H1 (cell line): ENCODE measurements at places on chromosomes 6 and 20. TPM values are rescaled to one million over a fixed set of nuclear protein-coding genes. Genes with fewer than 3 reads are reported as not detected.

The ULBP3 gene
- polyA plus RNA-seq, result 1.8 and 1.9 TPM in 2 replicates

The SLC52A3 gene
- polyA plus RNA-seq, result 2.3 and 4.2 TPM in 2 replicates

The IDH3B gene
- 162 and 167 TPM in 2 replicates for polyA plus RNA-seq

The CTCFL gene
- polyA plus RNA-seq, result 0.30 and 0.75 TPM in 2 replicates

The BPIFA1 gene
- polyA plus RNA-seq, result not detected in 2 replicates

The CRIP3 gene
- polyA plus RNA-seq, result 34.0 and 38.7 TPM in 2 replicates

DNA sequence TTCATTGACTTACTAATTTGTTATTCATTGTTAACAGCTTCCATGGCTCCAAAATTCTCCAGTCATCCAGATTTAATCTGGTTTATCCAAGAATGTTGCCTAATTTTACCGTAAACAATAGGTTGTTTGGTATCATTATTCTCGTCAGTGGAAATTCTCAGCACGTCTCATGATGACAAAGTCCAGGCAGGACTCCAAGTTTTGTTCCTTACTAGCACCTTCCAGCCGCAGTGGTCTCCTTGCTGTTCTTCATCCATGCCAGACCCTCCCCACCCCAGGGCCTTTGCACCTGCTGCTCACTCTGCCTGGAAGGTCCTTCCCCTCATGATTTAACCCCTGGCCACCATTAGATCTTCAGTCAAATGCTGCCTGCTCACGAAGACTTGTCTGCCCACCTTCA lies 48.1 kb upstream of the NAA20 start:
- no peak for DNase-seq
- peaks cover 6% of the 10 kb centered on the region for H3K4me1 ChIP-seq
- no peak overlapping the region for H3K27ac ChIP-seq
- no peaks in the 10 kb centered on the region for H3K27me3 ChIP-seq
- no peaks in the 10 kb centered on the region for H3K36me3 ChIP-seq

DNA sequence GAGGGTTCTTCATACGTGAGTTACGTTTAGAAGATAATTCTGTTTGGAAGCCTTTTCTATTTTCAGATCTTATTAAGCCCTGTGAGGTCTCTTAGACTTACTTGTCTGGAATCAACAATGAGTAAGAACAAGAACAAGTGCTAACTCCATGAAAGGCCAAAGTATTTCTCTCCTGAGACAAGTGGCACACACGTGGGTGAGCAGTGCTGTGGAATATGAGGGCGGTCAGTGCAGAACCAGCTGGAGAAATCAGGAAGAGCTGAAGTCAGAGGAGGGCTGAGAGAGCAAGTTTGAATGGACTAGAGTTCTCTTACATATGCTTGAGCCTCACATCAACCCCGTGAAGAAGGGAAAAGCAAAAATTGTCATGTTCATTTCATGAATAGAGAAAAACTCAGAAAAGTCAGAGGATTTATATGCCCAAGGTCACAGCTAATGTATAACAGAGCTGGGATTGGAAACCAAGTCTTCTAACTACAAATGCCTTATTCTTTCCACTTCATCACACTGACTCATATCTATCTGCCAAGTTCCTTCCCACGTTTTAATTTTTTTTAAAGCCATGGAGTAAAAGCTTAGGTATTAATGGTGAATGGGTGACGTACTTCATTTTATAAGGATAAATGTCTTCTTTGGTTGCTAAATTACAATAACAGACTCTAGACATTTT lies 201.3 kb upstream of the DTNBP1 start:
- DNase-seq, result no peak
- no peaks in the 10 kb centered on the region for H3K4me1 ChIP-seq
- no peaks in the 10 kb centered on the region for H3K36me3 ChIP-seq

- no peak for DNase-seq
- H3K4me1 ChIP-seq, result peaks cover 5% of the 10 kb centered on the region
- no peak overlapping the region for H3K27ac ChIP-seq
- no peaks in the 10 kb centered on the region for H3K27me3 ChIP-seq
- H3K4me3 ChIP-seq, result no peak overlapping the region
- H3K36me3 ChIP-seq, result no peaks in the 10 kb centered on the region
These were observed 673.5 kb upstream of the AGPAT4 start for GRCh38 chr6:161947371-161947770.

GRCh38 chr20:33724439-33725094 lies 4.5 kb upstream of the PXMP4 start:
- no peaks in the 10 kb centered on the region for H3K36me3 ChIP-seq
- H3K27me3 ChIP-seq, result no peaks in the 10 kb centered on the region
- no peaks in the 10 kb centered on the region for H3K4me1 ChIP-seq
- H3K4me3 ChIP-seq, result no peak overlapping the region
- no peak for DNase-seq
- H3K27ac ChIP-seq, result no peak overlapping the region

- no peaks in the 10 kb centered on the region for H3K36me3 ChIP-seq
- DNase-seq, result no peak
- H3K27me3 ChIP-seq, result no peaks in the 10 kb centered on the region
These were observed 180.9 kb upstream of the SPTLC3 start for GRCh38 chr20:12827816-12828385.

DNA sequence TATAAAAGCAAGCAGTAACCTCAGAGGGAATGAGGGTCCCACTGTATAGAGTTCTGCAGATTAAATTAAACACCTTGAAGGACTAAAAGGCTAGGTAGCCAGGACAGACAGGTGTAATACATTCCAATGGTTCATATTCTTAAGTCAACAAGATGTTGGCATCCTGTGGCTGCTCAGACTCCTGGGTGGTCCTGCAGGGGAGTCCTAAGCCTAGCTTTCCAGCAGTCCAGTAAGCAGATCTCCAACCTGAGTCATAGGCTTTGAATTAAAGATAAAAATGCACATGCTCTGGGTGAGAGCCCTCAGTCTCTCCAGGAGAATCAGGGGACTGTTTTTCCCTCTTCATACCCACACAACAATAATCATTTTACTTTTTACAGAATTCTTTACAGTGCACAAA lies 307.3 kb upstream of the SUPT3H start:
- no peak overlapping the region for H3K27ac ChIP-seq
- no peak for DNase-seq
- H3K4me3 ChIP-seq, result no peak overlapping the region
- no peaks in the 10 kb centered on the region for H3K36me3 ChIP-seq
- H3K27me3 ChIP-seq, result no peaks in the 10 kb centered on the region

DNA sequence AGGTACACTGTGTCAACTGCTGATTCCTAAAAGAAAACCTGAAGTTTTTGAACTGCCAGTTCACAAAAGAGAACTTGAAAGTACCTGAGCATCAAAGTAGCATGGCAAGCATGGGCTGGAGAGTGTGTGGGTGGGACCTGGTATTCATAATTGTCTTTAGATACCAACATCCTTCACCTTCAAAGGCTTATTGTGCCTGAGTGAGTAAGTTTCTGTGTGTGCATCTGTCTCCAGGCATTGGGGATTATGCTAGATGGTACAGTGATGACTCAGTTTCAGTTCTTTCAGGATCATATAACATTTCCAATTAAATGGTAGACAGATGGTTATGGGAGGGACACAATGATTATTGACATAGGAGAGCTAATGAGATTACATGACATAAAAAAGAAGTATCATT lies 238.5 kb downstream of the ZFAND3 start:
- peaks cover 2% of the 10 kb centered on the region for H3K4me1 ChIP-seq
- H3K27me3 ChIP-seq, result no peaks in the 10 kb centered on the region
- H3K4me3 ChIP-seq, result no peak overlapping the region
- no peak for DNase-seq
- no peak overlapping the region for H3K27ac ChIP-seq
- H3K36me3 ChIP-seq, result peaks cover 9% of the 10 kb centered on the region; the same call in 1 of the 2 replicates

DNA sequence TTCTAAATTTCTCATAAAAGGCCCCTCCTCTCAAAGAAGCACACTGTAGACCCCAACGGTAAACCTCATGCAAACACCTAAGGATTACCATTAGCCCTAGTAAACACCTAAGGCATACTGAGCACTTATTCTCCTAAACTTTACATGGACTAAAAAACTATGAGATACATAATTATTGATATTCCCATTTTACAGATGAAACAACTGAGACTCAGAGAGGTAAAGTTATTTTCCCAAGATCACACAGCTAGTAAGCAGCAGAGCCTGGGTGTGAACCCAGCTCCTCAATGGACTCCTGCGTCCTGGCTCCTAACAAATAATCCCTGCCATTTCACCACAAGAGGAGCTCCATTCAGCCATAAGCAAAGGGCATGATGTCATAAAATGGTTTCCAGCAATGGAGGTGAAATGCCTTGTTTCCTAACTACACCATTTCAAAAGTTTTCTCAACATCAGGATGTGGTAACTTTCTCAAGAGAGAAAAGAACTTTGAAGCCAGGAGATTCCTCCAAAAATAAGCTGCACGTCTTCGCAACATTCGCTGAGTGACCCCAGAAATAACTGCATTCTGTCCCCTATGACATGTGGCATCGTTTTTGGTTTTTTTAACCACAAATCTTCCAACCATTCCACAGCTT lies 4.1 kb downstream of the ATP9A start:
- H3K27ac ChIP-seq, result no peak overlapping the region
- no peaks in the 10 kb centered on the region for H3K27me3 ChIP-seq
- H3K36me3 ChIP-seq, result no peaks in the 10 kb centered on the region
- 0 out of 2 replicates have a peak, but pooled peaks cover 4% of the 10 kb centered on the region for H3K4me1 ChIP-seq
- no peak overlapping the region for H3K4me3 ChIP-seq

DNA sequence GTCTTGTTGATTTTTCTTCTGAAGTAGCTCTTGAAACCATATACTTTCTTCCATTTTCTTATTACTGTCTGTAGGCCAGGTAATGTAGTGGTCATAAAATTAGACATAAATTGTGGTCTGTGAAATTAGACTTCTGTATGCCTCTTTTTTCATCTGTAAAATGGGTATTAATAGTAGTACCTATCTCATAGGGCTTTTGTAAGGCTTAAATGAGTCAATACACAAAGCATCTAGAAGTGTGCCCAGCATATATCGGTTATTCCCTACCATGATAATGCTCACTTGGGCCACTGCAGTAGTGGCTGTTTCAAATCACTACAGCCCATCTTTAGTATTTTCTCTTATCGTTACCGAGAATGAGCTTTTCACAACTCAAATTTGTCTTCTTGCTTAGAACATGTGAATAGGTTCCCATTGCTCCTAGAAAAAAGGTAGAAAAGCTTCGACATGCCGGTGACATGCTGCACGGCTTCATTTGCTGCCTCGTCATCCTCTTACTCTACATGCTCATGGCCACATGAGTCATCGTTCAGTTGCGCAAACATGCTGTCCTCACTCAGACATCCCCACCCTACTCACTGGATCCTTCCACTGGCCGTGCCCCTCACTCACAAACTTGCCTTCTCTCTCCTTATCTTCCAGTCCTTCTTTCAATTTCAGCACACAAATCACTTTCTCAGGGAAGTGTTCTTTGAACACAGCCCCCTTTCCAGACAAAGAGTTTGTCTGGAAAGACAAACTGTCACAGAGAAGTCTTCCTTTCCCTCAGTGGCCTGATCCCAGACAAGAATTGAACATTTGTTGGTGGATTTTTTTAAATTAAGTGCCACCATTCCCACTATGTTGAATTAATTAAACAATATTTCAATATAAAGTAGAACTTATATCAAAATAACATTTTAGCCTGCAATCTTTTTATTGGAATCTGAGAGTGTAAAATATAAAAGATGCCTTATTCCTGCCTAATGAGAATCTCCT lies 32.2 kb upstream of the ERVFRD-1 start:
- peaks cover 4% of the 10 kb centered on the region for H3K4me1 ChIP-seq
- no peaks in the 10 kb centered on the region for H3K27me3 ChIP-seq
- H3K36me3 ChIP-seq, result no peaks in the 10 kb centered on the region
- H3K27ac ChIP-seq, result no peak overlapping the region
- H3K4me3 ChIP-seq, result no peak overlapping the region

DNA sequence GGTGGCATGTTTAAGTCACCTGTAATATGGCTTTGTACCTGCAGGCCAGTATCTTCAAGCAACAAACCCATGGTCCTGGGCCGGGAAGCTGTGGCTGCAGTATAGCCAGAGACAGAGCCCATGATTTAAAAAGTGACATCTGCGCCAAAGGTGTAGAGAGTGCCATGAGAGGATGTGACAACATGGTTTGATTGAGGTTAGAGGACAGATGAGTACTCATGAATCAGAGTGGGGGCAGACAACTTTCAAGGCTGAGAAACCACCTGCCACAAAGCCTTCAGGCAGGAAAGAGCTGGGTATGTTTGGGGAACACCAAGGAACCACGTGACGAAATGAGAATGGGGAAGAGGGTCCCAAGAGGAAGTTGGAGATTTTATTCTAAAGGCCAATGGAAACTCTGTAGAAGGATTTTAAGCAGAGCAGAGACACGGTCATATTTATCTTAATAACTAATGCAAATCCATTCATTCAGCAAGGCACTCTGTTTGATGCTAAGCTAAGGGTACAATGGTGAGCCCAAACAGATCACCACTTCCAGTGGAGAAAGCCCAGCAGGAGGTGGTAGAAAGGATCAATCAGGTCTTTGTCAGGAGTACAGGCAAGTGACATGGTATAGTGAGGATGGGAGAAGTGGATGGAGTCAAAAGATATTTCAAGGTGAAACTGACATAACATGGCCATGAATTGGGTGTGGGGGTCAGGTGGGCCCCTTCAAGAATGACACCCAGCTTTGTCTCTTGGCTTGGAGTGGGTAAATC lies 3.4 kb upstream of the MICAL1 start:
- H3K27ac ChIP-seq, result no peak overlapping the region
- H3K36me3 ChIP-seq, result peaks cover 6% of the 10 kb centered on the region
- DNase-seq, result no peak
- H3K4me1 ChIP-seq, result peaks cover 16% of the 10 kb centered on the region; the same call in 1 of the 2 replicates
- no peak overlapping the region for H3K4me3 ChIP-seq

GRCh38 chr6:39892490-39893129 lies 41.7 kb downstream of the MOCS1 start:
- no peak overlapping the region for H3K27ac ChIP-seq
- peak; percentile 83 for DNase-seq
- 0 out of 2 replicates have a peak, but pooled peaks cover 3% of the 10 kb centered on the region for H3K4me1 ChIP-seq

- no peak for DNase-seq
- H3K36me3 ChIP-seq, result peaks cover 42% of the 10 kb centered on the region
- H3K4me3 ChIP-seq, result no peak overlapping the region
These were observed 13.2 kb downstream of the PI16 start for GRCh38 chr6:36967757-36968156.

DNA sequence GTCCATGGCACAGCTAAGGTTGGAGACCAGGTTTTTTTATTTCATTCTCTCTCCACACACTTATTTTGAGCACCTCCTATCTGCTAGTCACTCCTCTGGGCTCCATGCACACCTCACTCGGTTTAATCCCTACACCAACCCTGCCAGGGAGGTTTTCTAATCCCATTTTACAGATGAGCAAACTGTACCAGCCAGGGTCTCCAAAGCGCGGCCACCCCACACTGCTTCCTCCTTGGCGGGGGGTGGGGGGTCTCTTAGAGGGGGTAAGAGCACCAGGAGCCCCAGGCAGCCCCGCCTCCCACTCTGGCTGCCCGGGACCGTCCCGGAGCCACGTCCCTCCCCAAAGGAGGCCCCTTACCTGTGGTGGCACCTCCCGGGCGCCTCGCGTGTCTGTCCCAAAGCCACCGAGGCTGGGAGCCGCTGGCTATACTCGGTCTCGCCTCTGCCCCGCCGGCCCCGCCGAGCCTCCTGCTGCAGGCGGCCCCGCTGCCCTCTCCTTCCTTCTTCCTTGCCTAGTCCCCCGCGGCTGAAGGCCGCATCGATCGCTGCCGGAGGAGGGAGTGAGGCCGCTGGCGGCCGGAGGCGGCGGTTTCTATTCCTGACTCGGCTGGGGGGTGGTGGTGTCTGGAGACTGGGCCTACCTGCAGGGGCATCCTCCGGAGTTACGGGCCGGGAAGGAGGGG lies at the start of gene KCNS1:
Gene KCNS1 (minus strand): TSS at position 565 of the 683 bp plus-strand sequence. CDS start 1,891 bp downstream, outside the sequence.
- peaks cover 2% of the 10 kb centered on the region; the same call in 1 of the 2 replicates for H3K4me1 ChIP-seq
- peak within 1 kb of the TSS; percentile 37 for H3K4me3 ChIP-seq
- peak; percentile 86 for DNase-seq
- H3K27ac ChIP-seq, result no peak within 1 kb of the TSS
- H3K36me3 ChIP-seq, result no peaks in the 10 kb centered on the region
